ENCODE measurements at places on chromosomes 5 and 9.

GRCh38 chr5:148909766-148910165 is 83.4 kb downstream of the ADRB2 start:
- no peaks in the 10 kb centered on the region for H3K4me1 ChIP-seq
- H3K36me3 ChIP-seq, result no peaks in the 10 kb centered on the region
- DNase-seq, result no peak
- no peak overlapping the region for H3K4me3 ChIP-seq

GRCh38 chr5:115069087-115069968 is 100.4 kb downstream of the TRIM36 start:
- H3K4me3 ChIP-seq, result no peak overlapping the region
- no peaks in the 10 kb centered on the region for H3K36me3 ChIP-seq
- no peak overlapping the region for H3K27ac ChIP-seq
- H3K4me1 ChIP-seq, result peaks cover 15% of the 10 kb centered on the region

GRCh38 chr9:81666123-81666522 is 23.2 kb downstream of the TLE1 start:
- DNase-seq, result no peak
- H3K4me3 ChIP-seq, result no peak overlapping the region
- H3K27me3 ChIP-seq, result no peaks in the 10 kb centered on the region

- no peak within 1 kb of the TSS for H3K4me3 ChIP-seq
- no peaks in the 10 kb centered on the region for H3K36me3 ChIP-seq
- no peaks in the 10 kb centered on the region for H3K4me1 ChIP-seq
- no peak within 1 kb of the TSS for H3K27ac ChIP-seq
Measured at GRCh38 chr9:35870351-35870923, at the start of gene OR13J1. Gene OR13J1, minus strand, starts transcription at chr9:35870401. Its CDS starts 0 bp downstream, at chr9:35870401.

- H3K4me1 ChIP-seq, result no peaks in the 10 kb centered on the region
- H3K27ac ChIP-seq, result no peak overlapping the region
- no peak for DNase-seq
Measured at GRCh38 chr5:79333852-79334557, 98.1 kb downstream of the JMY start.

- H3K36me3 ChIP-seq, result peaks cover 20% of the 10 kb centered on the region
- H3K4me3 ChIP-seq, result no peak overlapping the region
Measured at GRCh38 chr5:75389430-75389829, 52.4 kb downstream of the HMGCR start.

- H3K4me1 ChIP-seq, result no peaks in the 10 kb centered on the region
- H3K36me3 ChIP-seq, result no peaks in the 10 kb centered on the region
- no peak for DNase-seq
Measured at GRCh38 chr9:26221290-26221689, 543.0 kb upstream of the TUSC1 start.

DNA sequence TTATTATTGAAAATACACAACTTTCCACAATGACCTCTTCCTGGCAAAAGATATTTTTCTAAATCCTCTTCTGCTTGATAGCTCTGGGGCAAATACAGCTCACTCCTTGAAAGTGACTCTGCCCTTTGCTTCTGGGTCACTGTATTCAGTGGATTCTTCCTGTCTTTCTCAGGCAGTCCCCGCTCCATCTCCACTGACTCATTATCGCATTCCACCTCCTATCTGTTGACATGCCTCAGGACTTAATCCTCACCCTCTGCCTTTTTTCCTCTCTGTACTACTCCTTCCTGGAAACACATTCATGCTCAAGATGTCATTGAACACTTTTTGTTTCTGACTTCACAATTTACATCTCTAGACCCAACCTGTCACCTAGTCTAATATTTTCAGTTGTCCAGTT is 8.4 kb upstream of the RGS7BP start:
- H3K27ac ChIP-seq, result no peak overlapping the region
- no peak overlapping the region for H3K4me3 ChIP-seq
- H3K27me3 ChIP-seq, result peaks cover 5% of the 10 kb centered on the region
- H3K4me1 ChIP-seq, result no peaks in the 10 kb centered on the region

DNA sequence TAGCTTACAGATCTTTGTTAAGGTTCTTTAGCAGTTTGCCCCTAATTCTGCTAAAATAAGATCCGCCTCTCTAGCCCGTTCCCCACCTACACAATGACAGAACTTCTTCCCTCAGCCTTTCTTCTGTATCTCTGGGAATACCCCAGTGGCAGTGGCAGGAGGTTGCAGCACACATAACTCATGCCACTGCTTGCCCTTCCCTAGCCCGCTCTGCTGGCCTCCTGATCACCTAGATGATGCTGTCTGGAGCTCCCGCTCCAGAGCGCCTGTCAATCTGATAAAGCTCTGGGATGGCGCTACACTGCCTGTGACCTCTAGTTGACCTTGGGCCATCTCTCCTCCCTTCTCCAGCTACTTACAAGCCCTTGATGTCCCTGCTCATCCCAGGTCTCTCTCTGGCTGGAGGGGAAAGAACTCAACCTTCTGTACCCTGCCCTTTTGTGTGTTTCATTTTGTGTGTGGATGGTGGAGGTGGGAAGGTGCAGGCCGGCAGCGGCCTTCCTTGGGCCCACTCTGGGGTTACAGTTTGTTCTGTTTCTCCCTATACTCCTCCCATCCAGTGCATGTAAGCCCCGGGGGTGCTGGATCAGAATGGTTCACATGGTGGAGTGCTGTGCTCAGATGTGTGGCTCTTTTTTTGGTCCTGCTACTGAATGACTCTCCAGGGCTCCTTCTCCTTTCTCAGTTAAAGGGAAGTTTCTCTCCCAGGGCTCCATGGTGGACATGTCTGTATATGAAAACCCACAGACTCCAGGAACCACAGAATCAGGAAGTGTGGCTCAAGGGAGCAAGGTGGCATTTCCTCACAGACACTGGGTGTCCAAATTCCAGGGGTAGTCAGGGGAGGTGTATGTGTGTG is 29.1 kb downstream of the MTX3 start:
- peaks cover 6% of the 10 kb centered on the region for H3K36me3 ChIP-seq
- peak overlapping the region; percentile 85 for H3K27ac ChIP-seq
- H3K4me1 ChIP-seq, result peaks cover 39% of the 10 kb centered on the region
- no peaks in the 10 kb centered on the region for H3K27me3 ChIP-seq
- no peak for DNase-seq
- H3K4me3 ChIP-seq, result no peak overlapping the region

DNA sequence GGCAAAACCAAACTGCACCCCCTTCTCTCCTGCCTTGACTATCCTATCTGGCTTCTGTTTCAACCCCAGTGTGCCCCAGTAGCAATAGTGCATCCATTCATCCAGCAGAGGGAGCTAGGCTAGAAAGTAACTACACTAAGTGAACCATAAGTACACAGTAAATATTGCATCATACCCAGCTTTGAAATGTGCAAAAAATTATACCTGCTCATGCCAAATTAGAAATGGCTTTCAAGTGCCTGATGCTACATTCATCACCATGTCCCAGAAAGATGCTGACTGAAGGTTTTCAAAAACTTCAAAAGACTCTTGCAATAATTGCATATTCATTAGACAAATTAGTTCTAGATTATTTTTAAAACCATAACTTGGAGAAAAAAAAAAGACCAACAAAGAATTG is 153.5 kb downstream of the PRELID2 start:
- H3K27me3 ChIP-seq, result peaks cover 2% of the 10 kb centered on the region
- no peak overlapping the region for H3K27ac ChIP-seq
- peak; percentile 2 for DNase-seq
- no peak overlapping the region for H3K4me3 ChIP-seq

- no peaks in the 10 kb centered on the region for H3K36me3 ChIP-seq
- peaks cover 6% of the 10 kb centered on the region for H3K4me1 ChIP-seq
- H3K27ac ChIP-seq, result no peak overlapping the region
- H3K4me3 ChIP-seq, result no peak overlapping the region
Measured at GRCh38 chr5:31972558-31972957, 201.6 kb downstream of the GOLPH3 start.

- peaks cover 2% of the 10 kb centered on the region for H3K27me3 ChIP-seq
- H3K27ac ChIP-seq, result no peak overlapping the region
- no peaks in the 10 kb centered on the region for H3K36me3 ChIP-seq
- H3K4me3 ChIP-seq, result no peak overlapping the region
- peaks cover 14% of the 10 kb centered on the region for H3K4me1 ChIP-seq
Measured at GRCh38 chr9:6562201-6562600, 83.3 kb downstream of the GLDC start.

GRCh38 chr5:45399041-45399440 is 297.1 kb downstream of the HCN1 start:
- no peaks in the 10 kb centered on the region for H3K27me3 ChIP-seq
- H3K27ac ChIP-seq, result no peak overlapping the region

GRCh38 chr5:76801803-76802195 is 17.0 kb upstream of the F2RL1 start:
- no peak overlapping the region for H3K27ac ChIP-seq
- no peak for DNase-seq
- no peaks in the 10 kb centered on the region for H3K4me1 ChIP-seq
- H3K4me3 ChIP-seq, result no peak overlapping the region

- no peak overlapping the region for H3K4me3 ChIP-seq
- DNase-seq, result no peak
- no peaks in the 10 kb centered on the region for H3K27me3 ChIP-seq
- peaks cover 19% of the 10 kb centered on the region for H3K36me3 ChIP-seq
- peaks cover 22% of the 10 kb centered on the region for H3K4me1 ChIP-seq
Measured at GRCh38 chr5:67065237-67065636, 131.4 kb downstream of the CD180 start.

DNA sequence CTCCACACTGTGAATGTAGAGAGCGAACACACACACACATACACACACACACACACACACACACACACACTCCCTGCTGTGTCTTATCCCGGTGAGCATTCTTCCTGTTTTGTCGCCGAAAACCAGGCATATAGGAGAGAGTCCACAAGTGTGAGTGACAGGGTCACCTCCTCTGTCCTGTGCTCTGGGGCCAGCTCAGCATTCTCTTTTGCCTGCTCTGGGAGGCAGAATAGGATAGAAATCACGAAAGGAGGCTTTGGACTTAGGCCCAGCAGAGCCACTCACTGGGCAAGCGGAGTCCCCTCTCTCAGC is 3.0 kb downstream of the LAMC3 start:
- H3K27ac ChIP-seq, result no peak overlapping the region
- peaks cover 17% of the 10 kb centered on the region for H3K27me3 ChIP-seq
- DNase-seq, result no peak
- no peaks in the 10 kb centered on the region for H3K4me1 ChIP-seq
- no peaks in the 10 kb centered on the region for H3K36me3 ChIP-seq

- no peak for DNase-seq
- H3K4me1 ChIP-seq, result peaks cover 7% of the 10 kb centered on the region
- H3K27me3 ChIP-seq, result peaks cover 4% of the 10 kb centered on the region
- no peak overlapping the region for H3K27ac ChIP-seq
- H3K4me3 ChIP-seq, result no peak overlapping the region
Measured at GRCh38 chr5:77262697-77263096, 52.2 kb downstream of the PDE8B start.

All from activated T-helper 1 cell treated with anti-CD3 and anti-CD28 coated beads, Interleukin-12 subunit alpha, Interleukin-12 subunit beta, Interleukin-2, Interleukin-4 antibody, amounts not matched to agents 30 ng/mL and 10 ng/mL and 1 ng/mL, durations not matched to agents 14 hours and 24 hours and 36 hours (primary cell).